ENCODE measurements at places on chromosomes 12 and 14.
A peak's percentile ranks its signal among the peaks of the same experiment; 100 is the strongest.

DNA sequence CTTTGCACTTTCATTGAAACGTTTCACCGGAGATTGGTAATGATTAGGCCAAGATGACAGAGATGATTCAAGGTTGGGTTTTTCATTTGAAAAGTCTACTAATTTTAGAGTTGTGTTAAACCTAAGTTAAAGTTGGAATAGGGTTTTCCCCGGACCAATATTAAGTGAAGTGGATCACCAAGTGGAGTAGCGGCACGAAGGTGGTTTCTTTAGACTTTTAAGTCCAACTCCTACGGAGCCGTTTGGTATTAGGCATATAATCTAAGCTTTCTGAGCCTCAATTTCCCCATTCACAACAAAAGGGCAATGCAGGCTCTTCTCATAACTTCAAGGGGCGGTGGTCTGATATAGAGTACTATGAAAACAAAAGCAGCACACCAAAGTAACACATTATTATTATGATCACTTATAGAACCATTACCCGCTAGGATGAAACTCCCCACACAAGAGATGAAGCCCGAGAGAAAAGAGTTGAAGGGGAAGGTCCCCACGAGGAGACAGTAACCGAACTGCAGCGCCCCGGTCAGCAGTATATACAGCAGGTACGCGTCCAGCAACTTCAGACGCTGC lies 413 bp downstream of the DAD1 start:
- no peak for DNase-seq

DNA sequence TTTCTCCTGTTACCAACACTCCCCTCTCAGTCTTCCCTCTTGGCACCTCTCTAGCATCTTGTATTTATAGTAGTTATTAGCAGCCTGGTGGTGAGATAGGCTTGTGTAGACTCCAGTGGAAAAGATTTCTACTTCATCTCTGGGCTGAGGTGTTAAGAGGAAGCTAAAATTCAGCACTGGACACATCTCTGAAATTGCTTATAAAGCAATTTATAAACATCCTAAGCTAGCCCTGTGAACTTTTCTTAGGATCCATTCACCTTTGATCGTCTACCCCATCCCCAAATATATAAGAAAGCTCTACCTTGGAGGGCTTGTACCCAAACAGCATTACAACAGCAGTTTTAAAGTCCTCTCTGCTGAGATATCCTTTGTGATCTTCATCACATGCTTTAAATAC lies 928 bp downstream of the EFCAB11 start:
- no peak for DNase-seq

DNA sequence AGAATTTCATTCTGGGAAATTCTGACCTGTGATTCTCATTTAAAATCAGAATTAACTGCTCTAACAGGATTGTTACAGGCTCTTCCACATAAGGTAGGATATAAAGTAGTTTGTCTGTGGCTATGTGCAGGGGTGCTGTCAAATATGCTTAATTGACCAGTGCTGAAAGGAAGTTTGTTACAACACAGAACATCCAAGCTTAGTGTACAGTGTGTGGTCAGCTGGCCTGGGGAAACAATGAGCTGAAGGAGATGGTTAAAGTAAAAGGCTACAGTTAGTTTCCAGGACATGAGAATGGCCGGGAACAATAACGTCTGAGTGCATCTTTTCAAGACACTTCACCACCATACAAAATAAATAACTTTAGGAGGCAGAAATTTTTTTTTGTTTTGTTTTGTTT lies 68.0 kb downstream of the PKP2 start:
- no peak for DNase-seq

DNA sequence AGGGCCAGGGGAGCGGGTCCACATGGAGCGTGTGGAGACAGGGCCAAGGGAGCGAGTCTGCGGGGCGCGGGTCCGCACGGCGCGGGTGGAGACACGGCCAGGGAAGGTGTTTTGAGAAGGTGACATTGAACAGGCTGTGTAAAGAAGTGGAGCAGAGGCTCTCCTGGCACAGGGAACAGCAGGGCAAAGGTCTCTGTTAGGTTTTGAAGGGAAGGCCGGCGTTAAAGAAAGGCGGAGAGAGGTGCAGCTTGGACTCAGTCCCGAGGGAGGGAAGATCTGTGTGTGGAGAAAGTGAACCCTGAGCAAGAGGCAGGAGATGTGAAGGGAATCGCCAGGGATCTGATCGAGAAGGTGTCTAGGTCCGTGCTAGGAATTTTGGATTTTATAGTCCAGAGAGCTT lies 1.8 kb downstream of the PXMP2 start:
- DNase-seq = no peak

- DNase-seq = no peak
Measured at GRCh38 chr14:33745163-33745562, 205.7 kb downstream of the EGLN3 start.

DNA sequence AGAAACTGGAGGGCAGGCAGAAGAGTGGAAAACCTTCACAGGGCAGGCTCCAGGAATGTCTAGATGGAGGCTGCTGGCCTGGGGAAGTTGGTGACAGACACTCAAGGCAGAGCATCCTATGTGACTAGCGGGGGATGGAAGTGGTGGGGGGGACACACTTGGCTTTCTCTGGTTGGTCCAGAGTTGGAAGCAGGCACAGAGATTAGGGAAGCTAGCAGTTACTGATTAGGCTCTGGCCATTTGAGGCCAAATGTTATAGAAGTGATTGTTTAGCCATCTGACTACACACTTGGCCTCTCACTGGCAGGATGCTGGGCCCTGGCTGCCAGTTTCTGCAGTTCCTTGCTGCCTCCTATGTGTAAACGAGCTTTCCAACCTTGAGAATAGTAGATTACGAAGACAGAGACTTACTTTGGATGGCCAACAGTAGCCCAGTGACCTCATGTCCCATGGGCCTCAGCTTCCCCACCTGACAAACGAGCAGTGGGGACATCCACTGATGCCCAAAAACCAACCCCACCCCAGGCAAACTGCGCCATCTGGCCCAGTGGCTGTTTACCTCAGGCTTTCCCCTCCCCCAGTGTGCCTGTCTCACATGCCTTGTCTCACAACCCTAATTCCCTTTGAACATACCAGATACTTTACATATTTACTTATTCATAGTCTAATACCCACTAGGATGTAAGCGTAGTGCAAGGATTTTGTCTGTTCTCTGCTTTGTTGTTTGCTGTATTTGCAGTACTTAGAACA lies 102.7 kb downstream of the PAPLN start:
- DNase-seq = no peak

DNA sequence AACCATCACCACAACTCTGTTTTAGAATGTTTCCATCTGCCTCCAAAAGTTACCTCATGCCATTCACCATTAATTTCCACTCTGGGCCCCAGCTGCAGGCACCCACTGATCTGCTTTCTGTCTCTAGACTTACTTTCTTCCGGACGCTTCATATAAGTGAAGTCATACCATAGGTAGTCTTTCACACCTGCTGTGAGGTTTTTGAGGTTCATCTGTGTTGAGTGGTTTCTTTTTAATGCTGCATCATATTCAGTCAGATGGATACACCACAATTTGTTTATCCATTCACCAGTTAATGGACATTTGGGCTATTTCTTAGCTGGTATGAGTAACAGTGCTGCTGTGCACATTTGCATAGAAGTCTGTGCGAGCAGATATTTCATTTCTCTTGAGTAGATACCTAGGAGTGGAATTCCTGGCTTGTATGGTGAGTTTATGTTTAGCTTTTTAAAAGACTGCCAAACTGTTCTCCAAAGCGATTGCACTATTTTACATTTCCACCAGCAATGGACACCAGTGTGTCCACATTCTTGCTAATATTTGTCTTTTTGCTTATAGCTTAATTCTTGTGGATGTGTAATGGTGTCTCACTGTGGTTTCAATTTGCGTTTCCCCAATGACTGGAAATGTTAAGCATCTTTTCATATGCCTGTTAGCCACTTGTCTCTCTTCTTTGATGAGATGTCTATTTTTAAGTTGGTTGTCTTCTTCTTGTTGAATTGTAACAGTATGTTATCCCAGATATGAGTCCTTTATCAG lies 48.3 kb downstream of the ZFYVE21 start:
- no peak for DNase-seq

GRCh38 chr12:13250416-13250815 lies 53.9 kb downstream of the EMP1 start:
- DNase-seq = no peak

- no peak for DNase-seq
Measured at GRCh38 chr14:95380350-95381042, 60.8 kb upstream of the CLMN start.

DNA sequence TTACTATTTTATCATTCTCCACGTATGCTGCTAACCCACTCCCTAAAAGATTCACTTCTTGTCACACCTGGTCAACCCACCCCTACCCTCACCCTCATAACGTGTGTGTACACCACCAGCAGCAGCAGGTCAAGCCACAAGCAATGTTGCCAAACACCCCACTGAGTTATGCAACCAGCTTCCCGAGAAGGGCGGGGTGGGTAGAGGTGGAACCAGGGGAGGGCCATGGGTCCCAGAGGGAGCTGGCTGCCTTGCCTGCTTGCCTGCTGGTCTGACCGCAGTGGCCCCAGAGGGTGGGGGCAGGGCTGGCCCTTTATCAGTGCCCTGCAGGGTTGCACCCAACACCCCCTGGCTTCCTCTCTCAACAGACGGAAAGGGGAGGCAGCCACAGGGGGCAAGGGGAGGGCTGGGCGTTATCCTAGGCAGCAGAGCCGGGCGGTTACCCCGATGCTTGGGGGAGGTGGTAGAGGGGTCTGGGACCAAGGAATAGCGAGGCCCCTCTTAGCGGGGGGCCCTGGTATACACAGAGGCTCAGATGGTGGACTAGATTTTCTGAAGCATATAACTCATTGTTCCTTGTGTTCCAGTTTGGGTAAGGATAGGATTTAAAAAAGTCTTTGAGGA lies 3.5 kb upstream of the NFE2 start:
- peak; percentile 11 for DNase-seq

DNA sequence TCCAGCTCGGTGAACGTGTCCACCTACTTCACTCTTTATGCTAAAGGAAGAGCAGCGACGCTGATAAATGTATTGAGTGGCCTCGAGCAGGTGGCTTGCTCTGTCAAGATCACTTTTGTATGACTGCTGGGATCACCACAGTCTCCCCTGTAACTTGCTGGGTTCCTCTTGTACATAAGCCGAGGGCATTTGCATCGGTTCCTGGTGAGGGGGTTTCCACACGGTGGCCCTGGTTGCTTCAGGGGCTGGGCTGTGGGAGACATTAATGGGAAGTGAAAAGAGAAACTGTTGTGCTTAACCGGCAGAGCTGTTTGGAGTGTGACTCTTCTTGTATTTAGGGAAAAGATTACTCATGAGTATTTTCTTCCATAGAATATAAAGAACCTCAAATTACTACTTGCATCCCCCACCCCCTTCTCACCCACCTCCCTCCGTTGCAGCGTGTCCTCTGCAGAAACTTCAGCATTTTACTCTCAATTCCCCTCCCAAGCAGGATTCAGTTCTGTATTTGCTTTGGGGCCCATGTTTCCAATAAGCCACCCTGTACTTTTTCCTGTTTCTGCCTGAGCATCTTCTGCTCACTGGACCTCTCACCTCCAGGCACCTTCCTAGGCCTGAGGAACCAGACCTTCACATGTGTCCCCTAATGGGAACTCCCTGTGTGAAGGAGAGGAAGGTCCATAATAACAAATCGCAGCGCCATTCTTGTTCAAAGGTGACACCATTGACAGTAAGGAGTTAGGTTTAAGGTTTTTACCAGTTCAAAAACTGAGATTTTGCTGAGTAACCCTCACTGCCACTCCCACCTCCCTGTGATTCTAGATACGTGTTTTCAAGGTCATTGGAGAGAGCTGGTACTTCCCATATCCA lies 187.0 kb downstream of the ETV6 start:
- peak; percentile 11 for DNase-seq

GRCh38 chr12:46770501-46771183 lies 55.2 kb downstream of the SLC38A4 start:
- no peak for DNase-seq

DNA sequence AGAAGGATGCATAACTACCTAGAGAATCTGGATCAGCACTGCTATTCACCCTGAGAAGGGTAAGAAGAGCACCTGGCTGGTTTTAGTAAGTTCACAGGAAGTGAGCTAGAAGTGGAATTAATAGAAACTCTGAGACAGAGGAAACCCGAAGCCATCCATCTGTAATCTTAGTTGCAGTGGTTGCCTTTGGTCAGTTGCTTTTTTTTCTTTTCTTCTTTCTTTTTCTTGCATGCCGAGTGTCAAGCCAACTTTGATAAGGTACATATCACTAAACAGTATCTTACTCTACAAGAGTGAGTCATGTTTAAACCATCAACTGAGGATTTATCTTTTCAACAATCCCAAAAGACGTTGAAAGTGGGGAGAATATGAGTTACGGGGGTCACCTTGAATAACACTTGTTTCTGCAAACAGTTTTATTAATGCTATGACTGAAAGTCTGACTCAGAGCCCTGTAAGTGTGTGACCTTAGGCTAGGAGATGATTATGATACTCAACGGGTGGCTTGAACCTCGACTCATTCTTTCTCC lies 26.7 kb downstream of the C12orf75 start:
- no peak for DNase-seq

DNA sequence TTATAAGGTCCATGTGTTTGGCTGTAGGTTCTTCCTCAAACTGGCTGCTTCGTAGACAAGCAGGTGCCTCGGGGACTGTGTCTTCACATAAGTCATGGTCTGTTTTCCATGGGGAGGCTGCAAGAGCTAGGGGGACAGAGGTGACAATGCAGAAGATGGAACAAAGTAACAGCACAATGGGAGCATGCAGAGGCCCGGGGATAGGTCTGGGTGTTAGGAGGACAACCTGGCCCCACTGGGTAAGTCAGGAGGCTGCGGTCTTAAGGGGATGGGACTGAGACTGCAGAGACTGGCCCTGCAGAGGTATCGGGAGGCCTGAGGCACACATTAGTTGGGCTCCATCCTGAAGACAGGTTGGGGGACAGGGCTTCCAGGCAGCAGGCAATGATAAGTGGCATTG lies 88.9 kb downstream of the NTF3 start:
- DNase-seq = no peak

- no peak for DNase-seq
Measured at GRCh38 chr14:22184157-22184829, 404.7 kb downstream of the DAD1 start.

Measured in CD4-positive, alpha-beta T cell treated with Interleukin-6 at 100 ng/mL for 8 hours (primary cell).